ENCODE measurements at places on chromosomes 5 and 9.
A peak's percentile ranks its signal among the peaks of the same experiment; 100 is the strongest.

- no peak for DNase-seq
These were observed 2.3 kb downstream of the SSBP2 start for GRCh38 chr5:81748556-81748955.

- DNase-seq, result no peak
These were observed 45.4 kb downstream of the ABCA1 start for GRCh38 chr9:104882566-104882965.

DNA sequence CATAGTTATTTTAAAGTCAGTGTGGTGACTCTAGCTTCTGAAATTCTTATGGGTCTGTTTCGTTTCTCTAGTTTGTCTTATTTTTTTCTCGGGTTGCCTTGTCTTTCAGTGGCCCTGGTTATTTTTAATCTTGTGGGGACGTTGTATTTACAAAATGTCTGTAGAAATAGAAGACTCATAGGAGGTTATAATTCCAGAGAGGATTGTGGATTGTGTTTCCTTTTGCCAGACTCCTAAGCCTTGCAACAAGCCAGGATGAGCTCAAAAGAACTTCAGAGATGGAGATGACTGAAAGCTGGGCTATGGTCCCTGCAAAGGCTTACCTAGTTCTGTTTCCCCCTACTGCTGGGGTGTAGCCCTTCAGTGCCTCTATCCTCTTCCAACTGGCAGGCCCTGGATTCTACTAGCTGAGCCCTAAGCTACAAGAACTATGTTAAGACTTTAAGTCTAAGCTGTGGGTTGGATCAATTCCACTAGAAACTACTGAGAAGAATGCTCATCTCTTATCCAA, 32.2 kb upstream of the LECT2 start:
- DNase-seq, result no peak

GRCh38 chr5:103582364-103582763, 19.8 kb upstream of the NUDT12 start:
- no peak for DNase-seq

GRCh38 chr5:151139015-151139414, 18.6 kb downstream of the ANXA6 start:
- peak; percentile 70 for DNase-seq

- DNase-seq, result no peak
These were observed 125.8 kb upstream of the SLC12A2 start for GRCh38 chr5:127957701-127958239.

DNA sequence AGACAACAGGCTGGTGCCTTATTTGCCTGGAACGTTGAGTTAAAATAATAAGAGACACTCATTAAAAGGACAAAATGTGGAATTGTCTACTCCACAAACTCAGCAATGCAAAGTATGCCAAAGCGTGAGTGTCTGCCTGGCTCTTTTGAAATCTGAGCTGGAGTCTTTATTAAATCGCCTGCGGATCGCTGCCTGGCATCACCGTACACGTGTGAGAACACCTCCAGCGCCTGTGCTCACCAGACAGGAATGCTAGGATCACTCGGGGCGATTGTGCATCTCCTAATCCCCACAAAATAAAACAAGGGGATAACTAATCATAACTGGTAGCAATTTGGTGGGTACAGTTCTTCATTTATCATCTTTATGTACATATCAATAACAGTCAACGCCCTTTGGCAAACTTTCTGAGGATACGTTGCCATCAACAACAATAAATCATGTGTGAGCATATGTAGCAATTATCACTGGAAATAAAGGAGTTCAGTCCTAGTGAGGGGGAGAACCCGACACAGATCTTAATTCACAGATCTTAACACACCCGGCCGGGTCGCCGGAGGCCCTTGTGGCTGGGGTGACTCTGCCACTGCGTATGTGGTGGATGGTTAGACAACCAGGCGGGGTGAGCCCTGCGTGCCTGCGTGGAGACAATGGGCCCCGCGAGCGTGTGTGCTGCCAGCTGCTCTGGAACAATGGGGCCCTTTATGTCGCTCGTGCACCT, 284.9 kb upstream of the IRX1 start:
- DNase-seq, result no peak

- DNase-seq, result no peak
These were observed 667.2 kb upstream of the ZNF608 start for GRCh38 chr5:125413496-125414274.

- DNase-seq, result no peak
These were observed 340.3 kb upstream of the CD180 start for GRCh38 chr5:67536866-67537265.

- no peak for DNase-seq
These were observed 129.6 kb downstream of the PIK3R1 start for GRCh38 chr5:68345171-68345570.

DNA sequence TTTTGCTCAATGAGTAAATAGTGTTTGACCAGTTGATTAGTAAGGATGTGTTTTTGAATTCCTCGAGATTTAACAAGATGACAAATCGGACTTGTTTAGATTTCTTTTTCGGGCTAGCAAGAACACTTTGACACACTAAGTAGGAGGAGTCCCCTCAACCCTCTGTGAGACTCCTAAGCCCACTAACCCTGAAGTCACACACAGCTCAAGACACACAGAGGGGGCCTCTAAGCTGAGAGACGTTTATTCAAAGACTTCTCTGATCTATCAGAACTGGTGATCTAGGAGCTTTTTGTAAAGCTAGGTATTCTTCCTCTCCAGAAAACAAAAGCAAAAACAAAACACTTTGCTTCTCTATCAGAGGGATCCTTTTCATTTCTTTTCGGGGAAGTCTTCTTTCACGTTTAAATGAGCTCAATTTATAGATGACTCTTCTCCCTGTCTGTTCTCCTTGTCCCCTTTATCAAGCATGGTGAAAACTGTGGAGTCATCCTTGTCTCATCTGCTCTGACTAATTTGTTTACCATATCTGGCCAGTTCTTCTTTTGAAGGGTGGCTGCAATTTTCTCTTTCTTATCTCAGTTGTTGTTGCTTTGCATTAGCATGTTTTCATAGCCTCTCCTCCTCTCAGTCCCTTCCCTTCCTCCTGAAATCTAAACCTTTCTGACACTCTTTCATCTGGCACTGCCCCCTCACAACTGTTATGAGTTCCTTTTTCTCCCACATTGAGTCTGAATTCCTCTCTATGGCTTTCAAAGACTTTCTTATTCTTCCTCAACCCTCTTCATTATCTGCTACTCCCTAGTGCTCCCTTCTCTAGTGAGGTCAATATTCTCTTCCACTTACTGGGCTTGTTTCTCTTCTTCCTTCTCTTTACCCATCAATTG, 68.5 kb upstream of the RAI14 start:
- no peak for DNase-seq

DNA sequence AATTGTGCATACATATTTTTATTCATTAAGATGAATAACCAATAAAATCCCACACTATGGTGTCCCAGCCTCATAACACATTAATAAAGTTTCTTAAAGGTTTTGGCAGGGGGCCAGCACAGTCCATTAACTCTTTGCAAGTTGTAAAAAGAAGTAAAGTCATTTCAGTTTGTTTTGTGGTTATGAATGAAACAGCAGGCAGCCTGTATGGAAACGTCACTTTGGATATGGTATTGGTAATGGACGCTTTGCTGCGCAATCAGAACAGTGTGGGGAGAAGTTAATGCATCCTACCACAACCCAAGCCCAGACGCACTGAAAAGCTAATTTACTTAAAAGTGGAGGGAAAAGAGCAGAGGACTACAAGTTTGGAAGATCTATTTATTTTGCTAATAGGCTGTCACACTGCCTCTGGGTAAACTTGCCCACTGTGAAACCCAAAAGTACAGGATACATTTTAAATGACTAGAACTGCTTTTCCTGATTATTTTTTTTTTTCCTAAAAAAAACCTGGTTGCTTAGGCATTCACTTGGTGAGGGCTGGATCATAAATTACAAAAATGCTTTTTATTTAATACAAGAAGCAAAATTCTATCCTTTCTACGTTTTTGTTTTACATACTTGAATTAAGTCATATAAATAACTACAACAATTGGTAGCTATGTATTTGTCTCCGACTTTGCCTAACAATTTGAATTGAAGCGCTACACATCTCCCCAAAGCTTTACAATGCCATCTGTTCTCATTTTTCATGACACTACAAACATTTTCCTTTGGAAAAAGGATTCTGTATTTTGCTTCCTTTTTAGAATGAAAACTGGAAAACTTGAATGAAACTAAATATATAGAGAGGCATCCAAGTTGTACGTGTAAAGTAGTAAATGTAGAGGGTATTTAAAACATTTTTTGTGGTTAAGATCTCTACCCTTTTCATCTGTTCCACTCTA, 104.3 kb downstream of the NFIB start:
- DNase-seq, result no peak

- no peak for DNase-seq
These were observed 294.6 kb upstream of the ACTBL2 start for GRCh38 chr5:57777174-57777581.

DNA sequence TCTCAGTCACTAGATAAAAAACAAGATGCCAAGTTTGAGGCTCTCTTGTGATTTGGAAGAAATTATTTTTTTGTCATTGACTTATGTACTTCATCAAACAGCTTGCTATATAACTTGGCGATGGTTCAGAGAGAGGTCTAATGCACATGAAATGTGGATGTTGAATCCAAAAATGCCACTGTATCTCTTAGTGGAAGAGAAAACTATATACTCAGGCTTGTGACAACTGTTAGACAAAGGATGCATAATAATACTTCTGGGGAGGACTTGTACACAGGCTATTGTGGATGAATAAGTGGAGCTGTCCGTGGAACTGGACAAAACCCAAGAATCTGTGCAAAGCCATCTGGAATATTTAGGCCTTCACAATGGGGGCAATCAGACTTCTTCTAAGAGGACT, 162.9 kb upstream of the NMUR2 start:
- no peak for DNase-seq

- DNase-seq, result no peak
These were observed 134.6 kb upstream of the HMHB1 start for GRCh38 chr5:143677403-143677802.

- no peak for DNase-seq
These were observed 158.5 kb downstream of the C9orf50 start for GRCh38 chr9:129462360-129462759.

- no peak for DNase-seq
These were observed 66.2 kb downstream of the GCNT1 start for GRCh38 chr9:76525196-76525595.

- no peak for DNase-seq
These were observed 13.1 kb downstream of the LOX start for GRCh38 chr5:122064992-122065391.

DNA sequence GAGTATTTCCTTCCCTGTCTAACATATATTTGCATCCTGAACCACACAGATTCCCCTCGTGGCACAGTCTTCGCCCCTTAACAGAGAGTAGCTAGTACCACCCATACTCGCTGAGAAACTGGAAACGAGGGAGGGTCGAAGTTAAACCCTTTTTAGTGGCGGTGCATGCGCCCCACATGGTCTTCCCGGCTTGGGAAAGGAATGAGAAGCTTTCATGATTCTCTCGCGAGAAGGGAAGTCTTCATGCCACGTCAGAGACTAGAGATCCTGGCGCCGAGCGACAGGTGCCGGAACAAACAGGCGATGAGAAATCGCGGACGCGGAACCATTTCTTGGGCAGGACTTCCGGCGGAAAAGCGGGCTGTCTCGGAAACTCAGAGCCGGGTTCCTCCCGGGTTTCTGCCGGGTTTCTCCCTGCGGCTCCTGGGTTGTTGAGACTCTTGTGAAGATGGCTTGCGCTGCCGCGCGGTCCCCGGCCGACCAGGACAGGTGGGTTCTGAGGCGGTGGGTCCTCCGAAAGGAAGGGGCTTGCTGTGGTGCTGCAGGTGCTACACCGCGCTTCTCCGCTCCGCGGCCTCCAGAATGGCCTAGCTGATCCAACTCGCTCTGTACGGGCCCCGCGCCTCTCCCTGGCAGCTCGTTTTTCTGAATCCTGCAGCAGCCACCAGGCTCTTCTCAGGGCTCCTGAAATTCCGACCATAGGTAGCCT, at the start of gene SRP19:
Gene SRP19, plus strand, starts transcription at position 359 of the 709 bp plus-strand sequence. Its CDS starts 90 bp downstream, at position 449.
- DNase-seq, result peak; percentile 94

DNA sequence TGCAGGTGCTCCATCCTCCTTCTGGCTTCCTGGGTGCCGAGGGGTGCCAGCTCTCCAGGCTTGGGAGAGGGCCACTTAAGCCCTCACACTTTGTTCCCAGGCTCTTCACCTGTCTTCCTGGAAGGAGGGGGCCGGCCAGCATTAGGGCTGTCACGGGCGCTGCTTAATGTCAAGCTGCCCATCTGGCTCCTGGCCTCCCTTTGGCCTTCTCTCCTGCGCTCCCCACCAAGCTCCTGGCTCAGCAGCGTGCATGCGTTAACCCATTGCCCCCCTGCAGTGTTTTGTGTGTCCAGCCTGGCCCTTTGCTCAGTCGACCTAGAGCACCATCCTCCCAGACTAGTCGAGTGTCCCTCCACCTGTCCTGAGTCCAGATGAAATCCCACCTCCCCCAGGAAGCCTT, 21.3 kb downstream of the NTNG2 start:
- DNase-seq, result no peak

GRCh38 chr9:93255994-93256877, 72.3 kb downstream of the WNK2 start:
- DNase-seq, result no peak

DNA sequence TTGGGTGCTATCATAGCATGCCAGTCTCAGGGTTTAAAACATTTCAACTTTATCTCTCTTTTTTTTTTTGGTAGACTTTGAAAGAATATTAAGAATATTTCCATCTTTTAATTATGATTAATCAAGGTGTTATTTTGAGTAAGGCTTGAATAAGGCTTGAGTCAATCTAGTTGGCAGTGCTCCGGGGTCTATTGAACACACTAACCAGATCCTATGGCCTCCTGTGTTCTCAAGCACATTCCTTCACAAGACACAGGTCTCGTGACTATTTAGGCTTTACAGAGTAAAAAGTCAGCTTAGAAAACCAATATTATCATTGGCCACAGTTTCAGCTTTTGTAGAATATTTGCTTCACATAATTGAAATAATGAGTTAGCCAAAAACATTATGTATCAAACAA, 151.2 kb downstream of the ARHGEF28 start:
- no peak for DNase-seq

GRCh38 chr5:172243302-172243701, 40.3 kb downstream of the UBTD2 start:
- no peak for DNase-seq

GRCh38 chr9:117681888-117682287, 22.3 kb upstream of the TLR4 start:
- DNase-seq, result no peak

GRCh38 chr5:172007175-172008110, 1.0 kb upstream of the FBXW11 start:
- no peak for DNase-seq

GRCh38 chr9:4293293-4293941, 6.5 kb downstream of the GLIS3 start:
- no peak for DNase-seq

DNA sequence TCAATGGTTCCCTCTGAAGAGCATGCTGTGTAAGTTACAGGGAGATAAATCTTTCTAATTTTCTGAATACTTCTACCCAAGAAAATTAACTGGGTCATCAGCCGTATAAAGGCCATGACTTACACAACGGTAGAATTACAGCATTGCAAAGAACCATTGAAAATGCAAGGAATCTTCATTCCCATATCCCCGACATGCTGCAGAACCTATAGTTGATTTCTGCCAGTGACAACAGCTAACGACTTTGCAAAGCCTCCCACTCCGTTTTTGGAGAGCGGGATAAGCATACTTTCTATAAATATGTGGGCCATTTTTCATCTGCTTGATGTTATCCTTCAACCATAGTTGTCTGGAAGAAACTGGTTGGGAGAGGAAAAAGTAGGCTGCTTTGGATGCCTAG, 56.2 kb downstream of the PCA3 start:
- no peak for DNase-seq

Measured in CD4-positive, alpha-beta T cell treated with Interleukin-21 for 1 hour (primary cell).